ENCODE measurements at places on chromosomes 5 and 9.

DNA sequence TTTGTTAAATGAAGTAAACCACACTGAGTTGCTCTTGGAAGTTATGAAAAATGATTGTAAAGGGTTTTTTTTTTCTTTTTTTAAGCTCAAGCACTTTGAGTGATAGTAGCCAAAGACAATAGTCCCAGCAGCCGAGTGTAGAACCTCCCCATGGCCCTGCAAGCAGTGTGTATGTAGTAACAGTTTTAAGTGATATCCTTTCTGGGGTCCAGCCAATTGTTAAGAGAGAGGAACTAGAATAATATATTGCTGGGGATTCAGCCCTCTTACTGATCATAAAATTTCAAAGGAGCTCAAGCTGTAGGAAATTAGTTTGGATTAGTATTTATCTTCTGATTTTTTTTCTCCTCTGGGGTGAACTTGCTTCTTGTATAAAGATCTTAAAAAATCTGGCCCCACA is 43.2 kb downstream of the NPR3 start:
- ATAC-seq = no peak

GRCh38 chr5:149002053-149002452 is 60.8 kb downstream of the SH3TC2 start:
- no peak for ATAC-seq

- no peak for ATAC-seq
Observed at GRCh38 chr5:53501054-53501453, 20.6 kb downstream of the FST start.

GRCh38 chr9:123568691-123569688 is 213.0 kb downstream of the CRB2 start:
- no peak for ATAC-seq

GRCh38 chr5:59437176-59437575 is 456.4 kb downstream of the PDE4D start:
- ATAC-seq = no peak

- ATAC-seq = no peak
Observed at GRCh38 chr5:34452170-34452828, 203.8 kb upstream of the RAI14 start.

GRCh38 chr9:79257790-79258351 is 313.9 kb upstream of the TLE4 start:
- ATAC-seq = no peak

DNA sequence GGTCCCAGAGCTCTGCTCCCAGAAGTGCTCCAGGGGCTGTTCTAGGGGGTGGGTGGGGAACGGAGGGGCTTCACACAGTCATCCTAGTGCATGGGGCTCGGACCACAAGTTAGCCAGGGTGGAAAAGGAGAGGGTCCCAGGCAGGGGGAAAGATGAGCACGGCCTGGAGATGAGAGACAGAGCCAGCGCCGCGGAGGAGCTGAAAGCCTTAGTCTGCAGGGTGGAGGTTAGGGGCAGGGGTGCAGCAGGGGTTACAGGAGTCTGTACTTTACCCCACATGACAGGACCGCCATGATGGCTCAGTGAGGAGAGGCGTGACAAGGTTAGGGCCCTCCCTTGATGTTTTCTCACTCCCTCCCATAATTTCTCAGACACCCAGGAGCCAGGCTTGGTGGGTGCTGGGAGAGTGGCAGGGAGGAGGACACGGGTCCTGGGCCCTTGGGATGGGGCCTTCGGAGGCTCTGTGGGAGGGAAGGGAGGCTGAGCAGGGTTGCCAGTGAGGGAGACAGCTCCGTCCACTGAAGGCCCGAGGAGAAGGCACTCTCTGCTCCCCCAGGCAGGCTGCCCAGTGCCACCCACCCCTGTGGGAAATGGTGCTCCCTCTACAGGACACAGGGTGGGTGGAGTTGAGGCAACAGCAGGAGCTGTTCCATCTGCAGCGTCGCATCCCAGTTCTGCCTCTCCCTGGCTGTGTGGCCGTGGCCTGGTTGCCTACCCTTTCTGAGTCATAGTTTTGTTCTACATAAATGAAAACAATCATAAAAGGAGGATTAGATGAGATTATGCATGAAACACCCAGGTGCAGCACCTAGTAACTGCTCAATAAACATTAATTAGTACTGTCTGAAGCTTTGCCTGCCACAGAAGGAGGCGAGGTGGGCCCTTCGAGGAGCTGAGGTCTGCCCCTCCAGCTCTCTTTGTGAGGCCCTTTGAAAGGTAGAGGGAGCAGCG is 66.2 kb downstream of the NDST1 start:
- no peak for ATAC-seq

Measured in activated T-helper 17 cell treated with anti-CD3 and anti-CD28 coated beads, Interleukin-2, amount 50 U/mL, for 72 hours (primary cell).